ENCODE measurements at places on chromosomes 7 and 10.

DNA sequence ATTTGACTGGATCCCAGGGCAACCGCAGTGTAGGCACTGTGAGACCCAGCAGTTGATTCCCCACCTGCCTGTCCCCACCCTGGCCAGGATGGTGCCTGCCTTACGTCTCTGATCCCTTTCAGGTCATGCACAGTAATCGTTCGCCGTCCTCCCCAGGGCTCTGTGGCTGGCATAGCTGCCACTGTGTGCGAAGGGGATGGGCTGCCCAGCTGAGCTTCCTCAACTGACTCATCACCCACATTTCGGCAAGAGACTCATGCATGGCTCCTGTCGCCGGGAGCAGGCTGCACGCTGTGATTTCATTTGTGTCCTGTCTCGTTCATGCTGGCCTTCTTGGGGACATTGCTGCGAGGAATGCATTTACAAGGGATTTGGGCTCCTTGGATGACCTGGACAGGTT lies 252.4 kb downstream of the KLF6 start:
- DNase-seq = no peak
- no peak overlapping the region for H3K27ac ChIP-seq
- H3K36me3 ChIP-seq = no peaks in the 10 kb centered on the region
- no peak overlapping the region for H3K4me3 ChIP-seq

GRCh38 chr10:83961620-83962019 lies 177.7 kb upstream of the GHITM start:
- no peak for DNase-seq
- H3K27ac ChIP-seq = no peak overlapping the region
- H3K36me3 ChIP-seq = no peaks in the 10 kb centered on the region

DNA sequence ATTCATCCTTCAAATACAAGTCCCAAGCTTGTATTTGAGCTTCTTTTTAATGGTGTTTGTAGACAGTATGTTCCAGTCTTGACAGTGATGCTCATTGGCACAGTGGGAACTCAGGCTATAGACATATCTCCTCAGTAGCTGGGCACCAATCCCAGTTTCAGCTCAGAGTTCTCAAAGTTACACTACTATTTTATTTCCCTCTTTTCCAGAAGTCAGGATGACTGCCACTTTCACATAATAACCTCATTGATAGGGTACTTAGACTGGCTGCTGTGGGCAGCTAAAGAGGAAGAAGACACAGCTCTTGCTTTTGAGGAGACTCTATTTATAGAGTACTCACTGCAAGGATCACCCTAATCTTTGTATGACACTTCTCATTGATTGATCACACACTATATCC lies 2.4 kb downstream of the GBF1 start:
- no peaks in the 10 kb centered on the region for H3K36me3 ChIP-seq
- no peaks in the 10 kb centered on the region for H3K27me3 ChIP-seq
- H3K4me1 ChIP-seq = peaks cover 27% of the 10 kb centered on the region

DNA sequence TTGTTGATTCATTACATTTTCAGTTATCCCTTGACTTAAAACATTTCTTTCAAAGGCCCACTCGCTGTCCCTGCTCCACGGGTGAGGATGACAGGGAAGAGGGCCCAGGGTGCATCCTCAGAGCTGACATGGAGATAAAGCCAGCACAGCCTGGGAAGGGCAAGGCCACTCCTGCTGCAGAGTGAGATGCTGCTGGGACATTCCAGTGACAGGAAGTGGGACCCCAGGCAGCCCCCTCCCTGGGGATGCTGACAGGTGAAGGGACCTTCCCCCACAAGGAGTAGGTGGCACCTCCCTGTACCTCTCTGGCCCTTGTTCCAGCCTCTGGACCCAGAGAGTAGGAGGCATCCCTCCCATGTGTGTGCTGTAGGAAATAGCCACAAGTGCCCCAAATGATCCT lies 97.8 kb upstream of the DDC start:
- no peak overlapping the region for H3K27ac ChIP-seq
- no peak for DNase-seq
- no peaks in the 10 kb centered on the region for H3K27me3 ChIP-seq
- peaks cover 7% of the 10 kb centered on the region for H3K4me1 ChIP-seq
- H3K36me3 ChIP-seq = no peaks in the 10 kb centered on the region

GRCh38 chr10:11150231-11150731 lies 132.6 kb downstream of the CELF2 start:
- no peak for DNase-seq
- peak overlapping the region; percentile 1 for H3K27ac ChIP-seq
- no peaks in the 10 kb centered on the region for H3K36me3 ChIP-seq
- no peaks in the 10 kb centered on the region for H3K27me3 ChIP-seq
- no peak overlapping the region for H3K4me3 ChIP-seq

DNA sequence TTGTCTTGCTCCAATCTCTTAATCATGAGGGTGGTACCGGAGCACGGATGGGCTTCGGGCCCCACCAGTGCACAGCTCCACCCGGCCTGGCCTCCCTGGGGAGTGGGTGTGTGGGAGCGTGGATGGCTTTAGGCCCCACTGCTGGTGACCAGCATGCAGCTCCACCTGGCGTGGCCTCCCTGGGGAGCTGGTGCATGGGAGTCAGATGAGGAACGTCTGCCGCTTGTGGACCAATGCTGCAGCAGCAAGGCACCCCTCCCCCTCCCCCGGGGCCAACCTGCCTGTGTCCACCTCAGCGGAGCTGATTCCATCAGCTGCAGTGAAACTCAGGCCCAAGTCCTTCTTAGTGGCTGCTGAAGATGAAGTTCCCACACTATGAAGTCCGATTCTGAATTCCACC lies 511.4 kb downstream of the PTPRN2 start:
- H3K4me1 ChIP-seq = no peaks in the 10 kb centered on the region
- no peaks in the 10 kb centered on the region for H3K27me3 ChIP-seq
- H3K27ac ChIP-seq = no peak overlapping the region
- no peaks in the 10 kb centered on the region for H3K36me3 ChIP-seq

GRCh38 chr10:62022830-62023229 lies 121.3 kb downstream of the ARID5B start:
- DNase-seq = no peak
- H3K36me3 ChIP-seq = no peaks in the 10 kb centered on the region
- H3K27me3 ChIP-seq = no peaks in the 10 kb centered on the region
- H3K4me1 ChIP-seq = peaks cover 57% of the 10 kb centered on the region

DNA sequence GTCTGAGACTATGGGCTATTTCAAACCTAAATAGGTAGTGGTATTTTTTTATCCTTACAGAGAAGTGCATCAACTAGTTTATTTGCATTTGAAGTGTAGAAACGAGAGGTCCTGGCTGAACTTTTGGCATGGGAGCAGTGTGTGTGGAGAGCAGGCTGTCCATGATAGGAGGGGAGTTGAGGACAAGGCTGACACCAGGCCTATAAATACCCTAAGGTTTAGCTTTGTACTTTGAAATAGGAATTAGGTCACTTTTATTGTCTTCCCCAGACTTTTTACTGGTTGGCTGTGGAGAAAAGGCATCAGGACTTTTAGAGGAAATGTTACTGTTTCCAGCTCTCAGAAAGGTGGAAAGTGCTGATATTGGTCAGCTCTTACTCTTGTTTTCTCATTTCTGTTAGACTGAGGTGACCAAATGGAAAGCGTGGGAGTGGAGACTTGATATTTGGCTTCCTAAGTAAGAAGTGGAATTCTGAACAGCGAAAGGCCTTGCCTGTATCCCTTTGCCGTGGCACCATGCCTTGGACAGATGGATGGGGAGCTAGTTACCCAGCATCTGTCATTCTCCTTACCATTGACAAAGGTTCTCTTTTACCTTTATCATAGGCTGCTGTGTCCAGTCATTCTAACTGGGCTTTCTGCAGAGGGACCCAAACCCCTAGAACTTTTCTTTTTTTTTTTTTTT lies 46.0 kb downstream of the GBF1 start:
- H3K4me3 ChIP-seq = no peak overlapping the region
- no peak overlapping the region for H3K27ac ChIP-seq
- H3K36me3 ChIP-seq = no peaks in the 10 kb centered on the region
- DNase-seq = no peak
- H3K4me1 ChIP-seq = no peaks in the 10 kb centered on the region
